ENCODE measurements at places on chromosomes 2 and 18.
A peak's percentile ranks its signal among the peaks of the same experiment; 100 is the strongest.

GRCh38 chr2:50787636-50788035 is 244.3 kb downstream of the NRXN1 start:
- H3K36me3 ChIP-seq: no peaks in the 10 kb centered on the region
- no peak for DNase-seq
- H3K4me3 ChIP-seq: no peak overlapping the region
- no peaks in the 10 kb centered on the region for H3K4me1 ChIP-seq
- peaks cover 4% of the 10 kb centered on the region for H3K27me3 ChIP-seq

GRCh38 chr2:23654756-23655155 is 269.8 kb downstream of the KLHL29 start:
- H3K4me1 ChIP-seq: peaks cover 9% of the 10 kb centered on the region
- H3K36me3 ChIP-seq: no peaks in the 10 kb centered on the region
- no peak overlapping the region for H3K27ac ChIP-seq
- DNase-seq: no peak

DNA sequence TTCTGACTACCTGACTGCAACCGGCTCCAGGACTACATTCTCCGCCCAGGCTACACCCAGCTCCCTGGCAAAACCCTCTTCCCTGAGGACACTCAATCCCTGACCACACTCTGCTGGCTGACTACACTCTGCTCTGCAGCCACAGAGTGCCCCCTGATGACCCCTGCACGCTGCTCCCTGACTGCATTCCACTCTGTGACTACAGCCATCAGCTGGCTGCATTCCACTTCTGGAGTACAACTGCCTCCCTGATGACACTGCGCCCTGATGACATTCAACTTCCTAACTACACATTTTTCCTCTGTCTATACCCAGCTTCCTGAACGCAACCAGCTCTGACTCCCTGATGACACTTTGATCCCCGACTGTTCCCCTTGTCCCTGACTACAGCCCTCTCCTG is 71.3 kb upstream of the NRXN1 start:
- no peak for DNase-seq
- peaks cover 6% of the 10 kb centered on the region for H3K4me1 ChIP-seq
- no peak overlapping the region for H3K27ac ChIP-seq
- H3K4me3 ChIP-seq: no peak overlapping the region

- DNase-seq: peak; percentile 35
- H3K4me1 ChIP-seq: peaks cover 100% of the 10 kb centered on the region
- H3K4me3 ChIP-seq: peak overlapping the region; percentile 68
- peak overlapping the region; percentile 79 for H3K27ac ChIP-seq
- H3K27me3 ChIP-seq: no peaks in the 10 kb centered on the region
Measured at GRCh38 chr18:46343931-46344372, 239.8 kb downstream of the HAUS1 start.

DNA sequence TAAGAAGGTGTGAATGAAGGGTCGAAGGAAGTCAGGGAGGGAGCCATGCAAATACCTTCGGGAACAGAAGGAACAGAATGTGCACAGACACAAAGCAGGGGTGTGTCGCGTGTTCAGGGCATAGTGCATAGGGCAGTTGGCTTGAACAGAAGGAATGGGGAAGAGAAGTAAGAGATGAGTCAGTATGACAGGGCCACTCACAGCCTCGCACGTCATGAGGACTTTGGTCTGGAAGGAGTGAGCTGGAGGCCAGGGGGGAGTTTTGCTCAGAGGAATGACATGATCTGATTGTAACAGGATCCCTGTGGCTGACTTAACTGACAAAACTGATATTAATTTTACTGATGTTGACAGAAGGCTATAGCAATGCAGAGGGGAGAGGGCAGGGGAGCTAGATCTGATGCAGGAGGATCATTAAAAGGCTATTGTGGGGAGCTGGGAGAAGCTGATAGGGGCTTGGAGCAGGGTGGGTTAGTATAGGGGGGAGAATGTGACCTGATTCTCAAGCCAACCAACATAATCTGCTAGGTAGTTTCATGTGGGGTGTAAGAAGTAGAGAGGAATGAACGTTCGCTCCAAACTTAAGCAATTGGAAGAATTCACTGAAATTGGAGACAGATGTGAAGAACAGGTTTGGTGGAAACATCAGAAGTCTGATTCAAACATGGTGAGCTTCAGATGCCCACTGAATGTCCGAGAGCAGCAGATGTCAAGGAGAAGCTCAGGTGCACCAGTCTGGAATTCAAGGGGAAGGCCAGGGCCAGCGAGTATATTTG is 60.4 kb upstream of the COPS8 start:
- H3K4me1 ChIP-seq: no peaks in the 10 kb centered on the region
- peaks cover 4% of the 10 kb centered on the region for H3K27me3 ChIP-seq
- no peak overlapping the region for H3K27ac ChIP-seq

GRCh38 chr2:106187273-106187891 is 6.7 kb downstream of the UXS1 start:
- H3K27ac ChIP-seq: no peak overlapping the region
- no peaks in the 10 kb centered on the region for H3K27me3 ChIP-seq
- DNase-seq: no peak
- H3K4me1 ChIP-seq: peaks cover 72% of the 10 kb centered on the region
- no peaks in the 10 kb centered on the region for H3K36me3 ChIP-seq
- H3K4me3 ChIP-seq: no peak overlapping the region

DNA sequence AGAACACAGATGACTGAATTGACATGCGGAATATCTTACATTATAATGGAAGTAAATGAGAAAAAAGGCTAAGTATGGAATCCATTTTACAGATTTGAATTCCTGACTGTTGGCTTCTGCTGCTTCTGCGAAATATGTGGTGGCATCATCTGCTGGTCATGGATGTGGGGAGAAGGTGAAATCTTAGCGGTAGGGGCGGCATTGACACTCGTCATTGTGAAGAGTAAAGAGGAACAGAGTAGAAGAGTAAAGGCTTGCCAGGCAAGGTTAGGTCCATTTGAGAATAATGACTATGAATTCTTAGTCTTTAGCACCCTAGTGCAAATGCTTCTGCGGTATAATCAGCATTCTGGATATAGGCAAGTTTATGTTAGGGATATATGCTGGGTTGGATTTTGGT is 32.4 kb downstream of the ACTR3 start:
- no peak overlapping the region for H3K27ac ChIP-seq
- H3K4me1 ChIP-seq: peaks cover 42% of the 10 kb centered on the region
- peaks cover 2% of the 10 kb centered on the region for H3K27me3 ChIP-seq

- peaks cover 22% of the 10 kb centered on the region for H3K4me1 ChIP-seq
- no peak overlapping the region for H3K27ac ChIP-seq
- no peak for DNase-seq
- peaks cover 10% of the 10 kb centered on the region for H3K27me3 ChIP-seq
Measured at GRCh38 chr2:10548626-10549025, 100.5 kb upstream of the ODC1 start.

DNA sequence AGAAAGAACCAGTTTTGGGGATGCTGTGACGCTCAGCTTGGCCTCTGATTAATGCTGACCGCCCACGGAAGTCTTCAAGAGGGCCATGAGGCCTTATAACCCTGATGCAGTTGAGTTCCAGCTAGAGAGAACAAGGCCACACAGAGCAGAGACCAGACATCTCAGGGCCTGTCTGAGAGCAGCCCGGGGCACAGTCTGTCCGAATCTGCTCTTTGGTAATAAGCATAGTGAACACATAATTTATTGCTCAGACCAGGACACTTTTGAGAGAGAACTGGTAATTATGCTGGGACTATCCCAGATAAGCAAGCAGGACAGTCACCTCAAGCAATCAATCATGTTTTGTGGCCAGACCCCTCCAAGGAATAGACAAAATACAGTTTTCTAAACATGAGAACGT is 68.5 kb downstream of the STPG4 start:
- no peaks in the 10 kb centered on the region for H3K36me3 ChIP-seq
- H3K27ac ChIP-seq: no peak overlapping the region
- no peaks in the 10 kb centered on the region for H3K4me1 ChIP-seq
- DNase-seq: no peak

DNA sequence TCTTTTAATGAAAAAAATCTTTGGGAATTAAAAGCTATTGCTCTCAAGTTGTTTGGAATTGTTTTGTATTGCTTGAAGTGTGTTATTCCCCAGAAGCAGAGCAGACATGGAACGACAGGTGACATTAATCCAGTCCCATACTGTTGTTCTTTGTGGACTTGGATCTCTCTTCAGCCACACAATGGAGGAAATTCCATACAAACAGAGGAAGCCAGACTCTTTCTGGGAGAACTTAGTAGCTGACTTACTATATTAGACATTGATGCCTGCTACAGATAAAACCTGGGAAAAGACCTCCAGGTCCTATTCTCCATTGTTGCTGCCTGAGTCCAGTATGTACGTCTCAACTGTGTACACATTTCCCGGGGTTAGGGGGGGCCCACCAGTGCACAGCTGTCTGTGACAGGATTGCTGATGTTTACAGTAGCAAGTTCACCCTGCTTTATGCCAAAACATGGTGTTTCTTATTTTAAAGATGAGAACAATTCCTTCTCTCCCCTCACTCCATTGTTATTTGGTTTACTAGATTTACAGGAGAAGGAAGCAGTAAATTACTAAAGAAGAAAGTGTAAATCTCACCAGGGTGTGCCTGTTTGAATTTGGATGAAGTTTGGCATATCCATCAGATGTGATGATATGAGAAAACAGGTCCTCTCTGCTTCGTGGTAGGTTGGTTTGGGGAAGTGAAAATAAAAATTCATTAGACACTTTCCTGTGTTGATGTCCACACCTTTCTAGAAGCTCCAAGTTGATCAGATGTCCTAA is 142.4 kb upstream of the RBBP8 start:
- no peaks in the 10 kb centered on the region for H3K4me1 ChIP-seq
- no peak overlapping the region for H3K27ac ChIP-seq
- DNase-seq: no peak
- H3K27me3 ChIP-seq: peaks cover 2% of the 10 kb centered on the region
- H3K4me3 ChIP-seq: no peak overlapping the region

DNA sequence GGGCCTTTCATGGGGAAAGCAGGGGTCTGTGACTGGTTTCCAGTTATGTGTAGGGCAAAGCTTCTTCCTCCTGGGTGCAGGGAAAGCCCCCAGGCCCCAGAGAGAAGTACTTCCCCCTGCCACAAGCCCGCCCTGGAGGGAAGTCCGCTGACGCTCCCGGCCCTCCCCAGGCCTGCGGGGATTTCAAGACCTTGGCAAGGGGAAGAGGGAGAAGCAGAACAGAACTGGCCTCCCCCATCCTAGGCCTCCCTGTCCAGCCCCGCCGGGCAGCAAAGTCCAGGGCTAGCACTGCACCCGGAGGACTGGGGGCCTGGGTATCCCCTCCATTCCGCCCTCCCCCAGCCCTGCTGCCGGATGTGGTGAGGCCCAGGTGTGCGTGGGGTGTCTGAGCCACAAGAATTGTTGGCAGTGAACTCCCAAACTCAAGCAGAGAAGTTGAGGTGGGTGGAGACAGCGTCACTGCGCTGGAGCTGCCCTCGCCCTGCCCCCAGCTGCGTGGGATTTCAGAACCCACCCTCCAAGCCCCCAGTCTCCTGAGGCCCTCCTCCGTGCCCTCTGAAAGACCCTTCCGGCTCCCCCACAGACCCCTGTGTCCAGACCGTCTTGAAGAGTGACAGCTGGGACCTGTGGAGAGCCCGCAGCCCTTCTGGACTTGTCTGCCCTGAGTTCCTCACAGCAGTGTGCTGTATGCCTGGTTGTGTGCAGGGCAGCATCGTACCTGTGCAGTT is 1.1 kb upstream of the DUSP2 start:
- H3K4me3 ChIP-seq: peak overlapping the region; percentile 82
- H3K27ac ChIP-seq: peak overlapping the region; percentile 87
- H3K36me3 ChIP-seq: peaks cover 4% of the 10 kb centered on the region
- DNase-seq: peak; percentile 75
- peaks cover 67% of the 10 kb centered on the region for H3K4me1 ChIP-seq
- H3K27me3 ChIP-seq: peaks cover 20% of the 10 kb centered on the region

DNA sequence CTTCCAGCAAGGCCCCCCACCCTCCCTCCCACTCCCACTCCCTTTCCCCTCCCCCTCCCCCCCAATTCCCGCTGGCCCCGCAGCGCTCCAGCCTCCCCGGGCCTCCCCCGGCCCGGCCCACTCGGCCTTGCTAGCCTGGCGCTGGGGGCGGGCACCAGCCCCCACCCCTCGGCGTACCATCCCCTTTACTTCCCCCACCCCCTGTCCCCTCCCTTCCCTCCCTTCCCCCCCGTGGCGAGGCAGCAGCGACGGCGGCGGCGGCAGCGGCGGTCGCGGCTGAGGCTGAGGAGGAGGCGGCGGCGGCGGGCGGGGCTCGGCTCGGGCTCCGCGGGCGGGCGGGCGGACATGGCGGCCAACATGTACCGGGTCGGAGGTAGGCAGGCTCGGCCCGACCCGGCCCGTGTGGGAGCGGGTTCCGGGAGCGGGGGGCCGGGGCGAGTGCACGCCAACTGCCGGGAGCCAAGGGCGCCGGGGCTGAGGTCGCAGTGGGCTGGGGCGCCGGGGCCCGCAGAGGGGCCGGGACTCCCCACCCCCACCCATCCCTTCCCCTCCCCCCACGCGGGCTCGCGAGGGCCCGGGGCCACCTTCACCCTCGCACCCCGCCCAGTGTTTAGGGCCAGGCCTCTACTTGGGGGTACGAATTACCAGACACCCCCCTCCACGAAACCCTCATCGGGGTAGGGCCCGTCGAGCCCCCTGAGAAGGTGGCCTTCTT is at the start of gene MTA3:
Gene MTA3 (plus strand): TSS at position 232 of the 715 bp plus-strand sequence. CDS start 114 bp downstream, at position 346.
- peak; percentile 61 for DNase-seq
- peak within 1 kb of the TSS; percentile 86 for H3K4me3 ChIP-seq
- H3K36me3 ChIP-seq: no peaks in the 10 kb centered on the region
- H3K27me3 ChIP-seq: peaks cover 3% of the 10 kb centered on the region
- peaks cover 11% of the 10 kb centered on the region for H3K4me1 ChIP-seq
- H3K27ac ChIP-seq: peak within 1 kb of the TSS; percentile 49

- peaks cover 13% of the 10 kb centered on the region for H3K27me3 ChIP-seq
- peak within 1 kb of the TSS; percentile 99 for H3K27ac ChIP-seq
- DNase-seq: peak; percentile 98
- peaks cover 4% of the 10 kb centered on the region for H3K36me3 ChIP-seq
- peaks cover 56% of the 10 kb centered on the region for H3K4me1 ChIP-seq
Measured at GRCh38 chr2:159712143-159712928, at the start of gene MARCHF7. Gene MARCHF7 (plus strand): TSS chr2:159712506. CDS start chr2:159729023, 16,517 bp downstream.

DNA sequence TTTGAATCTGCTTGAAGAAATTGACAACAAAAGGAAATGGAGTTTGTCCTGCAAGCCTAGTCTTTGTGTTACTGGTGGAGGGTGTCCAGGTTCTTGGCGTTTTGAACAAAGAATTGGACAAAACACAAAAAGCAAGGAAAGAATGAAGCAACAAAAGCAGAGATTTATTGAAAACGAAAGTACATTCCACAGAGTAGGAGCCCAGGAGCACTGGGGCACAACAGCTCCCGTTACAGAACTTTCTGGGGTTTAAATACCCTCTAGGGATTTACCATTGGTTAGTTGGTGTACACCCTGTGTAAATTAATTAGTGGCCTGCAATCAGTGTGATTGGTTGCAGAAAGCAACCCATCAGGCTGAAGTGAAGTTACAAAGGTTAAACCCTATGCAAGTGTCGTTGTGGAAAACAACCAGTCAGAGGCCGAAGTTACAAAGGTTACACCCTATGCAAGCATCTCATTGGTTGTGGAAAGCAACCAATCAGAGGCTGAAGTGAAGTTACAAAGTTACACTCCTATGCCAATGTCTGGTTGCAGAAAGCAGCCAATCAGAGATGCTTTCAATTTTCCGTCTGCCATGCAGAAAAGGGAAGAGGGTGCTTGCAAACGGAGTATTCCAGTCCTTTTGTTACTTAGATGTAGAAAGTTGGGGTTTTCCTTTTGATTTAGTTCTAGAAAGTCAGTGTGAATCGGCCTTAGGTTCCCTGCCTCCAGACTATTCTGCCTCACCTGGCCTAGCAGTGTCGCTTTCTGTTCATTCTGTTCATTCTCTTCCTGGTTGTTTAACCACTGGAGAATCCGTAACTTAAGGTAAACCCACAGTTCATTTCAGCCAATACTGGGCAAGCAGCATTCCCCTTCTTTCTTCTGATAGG is 47.6 kb upstream of the PTH2R start:
- peaks cover 13% of the 10 kb centered on the region for H3K4me1 ChIP-seq
- H3K27me3 ChIP-seq: no peaks in the 10 kb centered on the region
- H3K36me3 ChIP-seq: peaks cover 10% of the 10 kb centered on the region
- peak overlapping the region; percentile 80 for H3K4me3 ChIP-seq
- H3K27ac ChIP-seq: peak overlapping the region; percentile 84
